HL-60 (cell line): ENCODE measurements at places on chromosomes 6 and 20.

GRCh38 chr6:43095939-43096338, 19.8 kb downstream of the PTK7 start:
- no peak for DNase-seq

GRCh38 chr6:155528982-155529453, 73.4 kb upstream of the NOX3 start:
- peak; percentile 39 for DNase-seq

- no peak for DNase-seq
Measured at GRCh38 chr20:62157387-62158087, 14.0 kb downstream of the SS18L1 start.

GRCh38 chr6:7723041-7723447, 2.9 kb upstream of the BMP6 start:
- peak; percentile 71 for DNase-seq

DNA sequence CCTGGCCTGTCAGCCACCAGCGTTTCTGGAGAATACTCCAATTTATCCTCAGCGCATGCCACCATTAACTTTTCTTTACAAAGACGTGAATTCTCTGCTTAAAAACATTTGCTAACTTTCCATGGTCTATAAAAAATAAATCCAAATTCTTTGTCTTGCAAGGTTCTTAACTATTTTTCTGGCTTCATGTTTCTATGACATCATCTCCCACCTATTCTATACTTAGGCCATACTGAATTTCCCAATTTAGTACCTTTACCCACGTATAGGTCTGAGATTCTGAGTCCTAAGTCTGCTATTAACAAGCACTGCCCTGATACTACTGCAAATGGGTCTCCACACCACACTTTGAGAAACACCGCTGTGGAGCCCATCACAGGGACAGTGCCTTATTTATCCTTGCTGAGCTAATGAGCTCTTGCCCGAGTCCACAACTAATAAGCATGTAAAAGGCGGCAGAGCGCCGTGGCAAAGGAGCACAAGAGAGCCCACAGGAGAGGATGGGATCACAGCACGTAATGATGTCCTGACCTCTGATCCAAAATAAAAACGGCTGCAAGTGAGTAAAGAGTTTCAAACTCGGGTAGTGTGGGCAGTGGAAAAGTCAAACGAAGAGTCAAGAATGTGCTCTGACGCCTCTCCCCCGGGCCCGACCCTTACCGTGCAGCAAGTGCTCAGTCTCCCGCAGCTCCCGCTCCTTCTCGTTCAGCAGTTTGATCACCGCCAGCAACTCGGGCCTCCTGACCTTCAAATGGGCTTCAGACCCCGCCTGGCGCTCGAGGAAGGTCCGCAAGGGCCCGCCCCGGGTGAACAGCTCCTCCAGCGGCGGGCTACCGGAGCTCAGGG, 519 bp downstream of the MTRF1L start:
- no peak for DNase-seq

DNA sequence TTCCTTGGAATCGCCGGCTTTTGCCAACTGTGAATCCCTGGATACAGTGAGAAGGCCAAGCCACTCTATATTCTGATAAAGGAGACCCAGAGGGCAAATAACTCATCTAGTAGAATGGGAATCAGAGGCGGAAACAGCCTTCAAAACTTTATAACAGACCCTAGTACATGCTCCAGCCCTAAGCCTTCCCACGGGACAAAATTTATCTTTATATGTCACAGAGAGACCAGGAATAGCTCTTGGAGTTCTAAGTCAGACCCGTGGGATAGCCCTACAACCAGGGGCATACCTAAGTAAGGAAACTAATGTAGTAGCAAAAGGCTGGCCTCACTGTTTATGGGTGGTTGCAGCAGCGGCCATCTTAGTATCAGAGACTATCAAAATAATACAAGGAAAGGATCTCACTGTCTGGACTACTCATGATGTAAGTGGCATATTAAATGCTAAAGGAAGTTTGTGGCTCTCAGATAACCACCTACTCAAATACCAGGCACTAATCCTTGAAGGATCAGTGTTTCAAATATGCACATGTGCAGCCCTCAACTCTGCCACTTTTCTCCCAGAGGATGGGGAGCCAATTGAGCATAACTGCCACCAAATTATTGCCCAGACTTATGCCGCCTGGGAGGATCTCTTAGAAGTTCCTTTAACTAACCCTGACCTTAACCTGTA, 29.5 kb downstream of the CEP85L start:
- DNase-seq: no peak

- no peak for DNase-seq
Measured at GRCh38 chr6:158629367-158630221, 14.9 kb downstream of the DYNLT1 start.

DNA sequence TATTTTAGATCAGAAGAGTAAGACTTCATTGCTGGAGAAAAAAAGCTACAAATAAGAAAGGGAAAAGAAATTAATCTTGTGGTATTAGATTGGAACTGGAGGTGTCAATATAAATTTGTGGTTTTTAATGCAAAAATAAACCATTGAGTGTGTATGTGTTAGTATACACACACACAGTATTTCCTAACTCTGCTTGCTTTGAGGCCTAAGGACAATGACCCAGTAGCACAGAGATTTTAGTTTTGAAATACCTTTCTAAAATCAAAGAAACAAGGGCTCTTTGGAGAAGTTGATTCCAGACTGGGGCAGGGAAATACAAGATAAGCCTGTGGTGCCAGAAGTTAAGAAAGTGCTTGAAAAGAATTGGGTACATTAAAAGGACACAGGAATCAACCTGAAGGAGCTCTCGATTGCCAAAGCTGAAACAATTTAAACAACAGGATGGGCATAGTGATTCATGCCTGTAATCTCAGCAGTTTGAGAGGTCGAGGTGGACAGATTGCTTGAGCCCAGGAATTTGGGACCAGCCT, 84.6 kb upstream of the DTNBP1 start:
- no peak for DNase-seq

DNA sequence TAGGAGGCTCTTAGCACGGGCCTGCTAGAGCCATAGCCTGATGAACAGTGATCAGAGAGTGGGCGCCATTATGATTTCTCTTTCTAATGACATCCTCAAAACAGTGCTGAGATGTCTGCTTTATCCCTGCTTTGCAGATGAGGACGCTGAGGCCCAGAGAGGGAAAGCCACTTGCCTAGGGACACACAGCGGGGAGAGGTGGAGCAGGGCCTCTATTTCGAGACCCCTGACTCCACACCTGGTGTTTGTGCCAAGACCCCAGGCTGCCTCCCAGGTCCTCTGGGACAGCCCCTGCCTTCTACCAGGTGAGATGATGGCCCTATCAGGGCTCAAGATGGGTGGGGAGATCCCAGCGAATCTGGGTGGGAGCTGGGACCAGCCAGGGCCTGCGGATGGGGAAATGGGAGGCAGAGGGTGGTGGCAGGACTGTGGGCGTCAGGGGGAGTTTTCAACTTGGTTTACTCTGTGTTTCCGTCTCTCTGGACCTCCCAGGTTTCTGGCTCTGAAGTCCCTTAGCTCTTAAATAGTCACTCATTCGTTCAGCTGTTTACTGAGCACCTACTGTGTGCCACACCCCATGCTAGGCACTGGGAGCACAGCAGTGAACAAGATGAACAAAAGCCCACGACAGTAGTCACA, 36.7 kb downstream of the SRC start:
- DNase-seq: no peak

DNA sequence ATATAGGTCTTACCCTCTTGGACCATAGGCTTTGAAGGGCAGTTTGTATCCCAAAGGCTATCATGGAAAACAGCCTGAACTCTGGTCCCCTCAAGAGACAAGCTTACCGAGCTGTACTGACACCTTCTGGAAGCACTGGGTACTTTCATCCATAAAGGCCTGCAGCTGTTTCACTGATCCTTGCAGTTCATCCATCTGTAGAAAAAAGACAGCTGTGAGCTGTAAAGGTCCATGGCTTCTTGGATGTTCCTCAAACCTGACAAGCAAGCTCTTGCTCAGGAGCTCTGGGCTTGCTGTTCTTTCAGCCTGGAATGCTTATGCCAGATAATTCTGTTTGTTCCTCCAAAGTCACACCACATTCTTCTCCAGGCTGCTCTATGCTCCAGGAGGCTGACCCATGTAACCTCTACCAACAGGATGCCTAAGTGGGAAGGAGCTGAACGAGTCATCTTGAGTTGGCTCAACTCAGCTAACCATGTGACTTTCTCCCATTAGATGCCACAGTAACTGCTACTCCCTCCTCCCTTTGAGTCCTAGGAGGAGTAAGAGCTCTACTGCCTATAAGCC, 8.8 kb upstream of the NDRG3 start:
- no peak for DNase-seq

DNA sequence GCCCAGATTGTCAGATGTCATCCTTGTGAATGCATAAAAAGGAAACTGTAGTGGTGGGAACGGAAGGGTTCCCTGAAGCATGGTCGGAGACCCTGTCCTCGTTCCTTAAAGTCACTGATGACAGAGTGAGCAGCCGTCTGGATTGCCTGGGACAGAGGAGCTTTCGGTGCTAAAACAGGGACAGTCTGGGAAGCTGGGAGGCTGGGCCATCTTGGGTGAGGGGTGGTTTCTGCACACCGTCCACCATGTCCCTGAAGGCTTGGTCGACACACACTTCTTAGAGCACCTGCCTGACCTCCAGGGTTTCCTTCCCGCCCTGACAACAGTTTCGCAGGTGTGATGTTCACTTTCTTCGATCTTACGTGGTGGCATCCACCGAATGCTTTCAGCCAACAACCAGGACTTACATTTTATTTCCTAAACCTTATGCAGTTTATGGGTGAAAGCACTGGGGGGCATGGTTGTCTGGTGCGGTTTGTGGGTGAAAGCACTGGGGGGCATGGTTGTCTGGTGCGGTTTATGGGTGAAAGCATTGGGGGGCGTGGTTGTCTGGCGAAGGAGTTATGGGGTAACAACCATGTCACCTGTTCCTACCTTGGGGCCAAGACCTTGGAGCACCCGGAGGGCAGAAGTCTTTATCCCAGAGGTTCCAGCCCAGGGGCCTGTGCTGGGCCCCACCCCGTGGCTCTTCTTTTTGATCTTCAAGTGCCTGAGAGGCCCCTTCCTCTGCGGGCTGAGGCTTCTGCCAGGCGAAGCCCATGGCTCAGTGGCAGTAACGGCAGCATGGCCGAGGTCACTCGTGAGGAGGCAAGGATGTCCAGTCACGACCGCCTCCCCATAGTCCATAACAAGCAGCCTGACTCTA, 81.7 kb upstream of the FRMD1 start:
- no peak for DNase-seq

- DNase-seq: peak; percentile 42
Measured at GRCh38 chr6:87697581-87698546, 4.2 kb downstream of the AKIRIN2 start.

DNA sequence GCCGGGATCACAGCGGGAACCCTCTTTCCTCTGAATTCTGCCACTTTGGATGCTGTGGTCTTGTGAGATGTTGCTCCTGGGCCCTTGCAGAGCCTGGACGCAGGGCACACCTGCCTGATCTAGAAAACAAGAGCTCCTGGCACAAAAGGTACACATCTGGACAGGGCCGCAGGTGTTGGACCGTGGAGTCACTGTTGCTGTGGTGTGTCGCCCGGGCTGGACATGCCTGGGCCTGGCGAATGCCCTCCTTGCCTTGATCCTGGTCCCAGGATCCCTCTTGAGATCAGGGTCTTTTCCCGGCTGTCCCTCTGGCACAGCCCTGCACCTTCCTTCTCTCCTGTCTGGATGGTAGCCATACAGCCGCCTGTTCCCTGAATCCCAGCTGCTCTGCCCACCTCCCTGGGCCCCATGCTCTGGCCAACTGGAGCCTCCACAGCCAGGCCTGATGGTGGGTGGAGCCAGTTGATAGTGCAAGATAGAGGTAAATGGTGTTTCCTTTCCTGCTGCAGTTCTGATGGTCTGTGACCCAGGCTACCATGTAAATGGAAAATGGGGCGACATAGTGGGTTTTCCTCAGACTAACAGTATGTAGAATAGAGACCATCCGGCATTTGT, 5.0 kb downstream of the FOXP4 start:
- DNase-seq: no peak
